Stimulated activated CD4-positive, alpha-beta T cell treated with anti-CD3 and anti-CD28 coated beads, Interleukin-1b, Interleukin-23, amount 100 ng/mL, for 1 hour (primary cell): ENCODE measurements at places on chromosomes 11 and 22.

- no peak for DNase-seq
These were observed 15.0 kb downstream of the UBE2L6 start for GRCh38 chr11:57552479-57552878.

DNA sequence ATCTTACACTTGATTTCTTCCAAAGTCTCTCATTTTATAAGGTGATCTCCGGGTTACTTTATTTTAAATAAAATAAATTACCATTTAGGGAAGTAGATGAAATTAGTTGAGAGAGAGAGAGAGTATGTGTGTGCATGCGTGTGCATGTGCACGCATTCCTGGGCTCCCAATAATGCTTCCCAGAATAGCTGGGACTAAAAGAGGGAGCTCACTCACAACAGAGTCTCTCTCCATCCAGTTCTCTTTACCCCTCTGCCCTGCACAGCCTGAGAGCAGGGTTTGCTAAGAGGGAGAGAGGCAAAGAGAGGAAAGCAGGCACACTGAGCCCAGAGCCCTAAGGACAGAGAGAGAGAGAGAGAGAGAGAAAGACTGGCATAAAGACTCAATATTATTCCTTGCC lies 11.3 kb upstream of the TRIM44 start:
- DNase-seq: no peak

GRCh38 chr22:20244691-20245576 lies 23.2 kb downstream of the RTN4R start:
- no peak for DNase-seq

DNA sequence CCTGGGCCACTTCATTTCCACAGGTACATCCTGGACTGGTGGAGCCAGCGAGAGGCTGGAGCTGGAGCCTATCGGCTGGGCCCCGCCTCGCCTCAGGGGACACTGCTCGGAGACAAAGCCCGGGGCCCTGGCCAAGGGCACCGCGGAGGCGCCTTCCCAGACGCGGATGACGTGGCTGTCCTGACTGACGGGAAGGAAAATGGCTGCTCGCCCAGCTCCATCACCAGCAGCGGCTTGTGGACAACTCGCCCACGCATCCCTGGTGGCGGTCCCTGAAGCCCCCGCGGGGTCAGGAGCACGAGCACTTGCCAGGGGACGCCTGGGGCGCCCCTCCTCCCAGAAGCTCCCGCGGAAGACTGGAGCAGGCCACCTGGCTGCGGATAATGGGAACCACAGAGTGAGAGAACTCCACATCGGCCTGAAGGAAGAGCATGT lies 49.6 kb downstream of the CECR2 start:
- no peak for DNase-seq

- DNase-seq: no peak
These were observed 40.1 kb downstream of the BID start for GRCh38 chr22:17734187-17734586.

- no peak for DNase-seq
These were observed 252.7 kb upstream of the PITPNB start for GRCh38 chr22:28171712-28172111.

GRCh38 chr11:116701297-116701801 lies 71.4 kb downstream of the BUD13 start:
- no peak for DNase-seq

- no peak for DNase-seq
These were observed at the start of gene SCGB1D1 for GRCh38 chr11:62190011-62190410. Gene SCGB1D1 (plus strand): TSS chr11:62190216. CDS start chr11:62190285, 69 bp downstream.
